ENCODE measurements at places on chromosomes 3 and 15.

GRCh38 chr3:122443090-122443489 is 27.2 kb upstream of the WDR5B start:
- no peak for DNase-seq

DNA sequence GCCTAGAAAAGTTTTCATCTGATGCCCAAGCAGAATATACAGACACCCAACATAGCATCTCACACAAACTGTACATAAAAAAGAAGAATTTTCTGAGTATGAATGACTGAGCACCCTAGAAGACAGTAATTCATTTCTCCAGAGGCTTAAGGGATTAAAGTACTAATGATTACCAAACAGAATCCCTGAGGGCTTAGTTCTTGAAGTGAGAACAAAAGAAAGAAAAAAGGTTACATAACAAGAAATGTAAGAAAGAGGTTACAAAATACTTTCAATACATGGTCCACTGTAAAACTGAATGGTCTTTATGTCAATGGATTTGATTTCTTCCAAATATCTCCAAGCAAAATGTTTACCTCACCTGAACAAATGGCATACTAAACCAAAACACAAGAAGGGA is 9.1 kb upstream of the NEK10 start:
- DNase-seq = no peak

- DNase-seq = no peak
These were observed 6.6 kb upstream of the RAF1 start for GRCh38 chr3:12670365-12671119.

- DNase-seq = no peak
These were observed 15.0 kb upstream of the SLC28A1 start for GRCh38 chr15:84869510-84869909.

DNA sequence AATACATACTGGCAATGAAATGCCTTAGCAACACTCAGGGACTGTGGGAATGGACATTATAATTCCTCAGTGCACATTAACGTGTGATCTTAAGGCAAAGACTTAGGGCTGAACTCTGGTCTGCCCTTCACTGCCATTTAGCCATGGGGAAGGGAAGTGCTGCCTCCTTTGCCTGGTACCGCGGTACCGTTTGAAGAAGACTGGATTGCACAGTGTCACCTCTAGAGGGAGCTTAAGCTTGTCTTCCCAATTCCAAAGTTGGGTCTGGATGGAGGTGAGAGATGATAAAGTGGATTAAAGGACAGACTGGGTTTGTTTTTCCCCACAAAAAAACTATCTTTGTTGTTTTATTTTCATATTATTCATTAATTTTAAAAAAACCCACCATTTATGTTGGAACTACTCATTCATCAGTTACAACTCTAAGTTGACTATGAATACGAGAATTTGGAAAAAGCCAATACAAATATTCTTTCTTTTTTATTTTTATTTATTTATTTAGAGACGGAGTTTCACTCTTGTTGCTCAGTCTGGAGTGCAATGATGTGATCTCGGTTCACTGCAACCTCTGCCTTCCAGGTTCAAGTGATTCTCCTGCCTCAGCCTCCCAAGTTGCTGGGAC is 60.0 kb upstream of the SYN2 start:
- no peak for DNase-seq
